ENCODE measurements at places on chromosomes 4 and X. TPM values are rescaled to one million over a fixed set of nuclear protein-coding genes. Genes with fewer than 3 reads are reported as not detected.

Gene MORF4L2
- polyA plus RNA-seq = 1,433 TPM

Gene EPHA5
- polyA plus RNA-seq = 3.6 TPM

Gene SRPX
- 0.52 TPM for polyA plus RNA-seq

Gene NAT8L
- 12.6 TPM for polyA plus RNA-seq

Gene AMOT
- polyA plus RNA-seq = 6.3 TPM

Gene PCDH18
- 0.80 TPM for polyA plus RNA-seq

Gene RBM47
- polyA plus RNA-seq = 2.4 TPM

Gene NSDHL
- 21.7 TPM for polyA plus RNA-seq

Gene STAP1
- not detected for polyA plus RNA-seq

Gene SMIM10L2A
- 4.7 TPM for polyA plus RNA-seq

Gene SLC10A4
- polyA plus RNA-seq = 16.7 TPM

Gene CORIN
- polyA plus RNA-seq = 0.25 TPM

Gene NLGN4X
- 18.0 TPM for polyA plus RNA-seq

Gene KLHL4
- polyA plus RNA-seq = 4.7 TPM

Gene CITED1
- 24.1 TPM for polyA plus RNA-seq

Gene SAGE1
- not detected for polyA plus RNA-seq

Gene TMPRSS11F
- polyA plus RNA-seq = not detected

Gene CD38
- not detected for polyA plus RNA-seq

Gene TMSB15C
- polyA plus RNA-seq = 38.0 TPM

Gene TMPRSS11D
- not detected for polyA plus RNA-seq

Gene JCHAIN
- not detected for polyA plus RNA-seq

Gene NPY1R
- polyA plus RNA-seq = 19.8 TPM

Gene PGRMC1
- 672 TPM for polyA plus RNA-seq

Gene HTN3
- polyA plus RNA-seq = not detected

Gene FRAS1
- polyA plus RNA-seq = 3.5 TPM

Gene CFP
- 2.7 TPM for polyA plus RNA-seq

Gene NDNF
- polyA plus RNA-seq = 4.3 TPM

Gene S100G
- polyA plus RNA-seq = not detected
